ENCODE measurements at places on chromosomes 11 and 22. TPM values are rescaled to one million over a fixed set of nuclear protein-coding genes. Genes with fewer than 3 reads are reported as not detected.
A peak's percentile ranks its signal among the peaks of the same experiment; 100 is the strongest.

SMIM35 gene
- not detected for total RNA-seq

TTLL8 gene
- not detected for total RNA-seq

ACTN3 gene
- total RNA-seq: not detected

IL17REL gene
- not detected for total RNA-seq

ACAT1 gene
- total RNA-seq: 38.3 TPM

CNTF gene
- 5.2 TPM for total RNA-seq

- H3K4me3 ChIP-seq: peak overlapping the region; percentile 35
- H3K36me3 ChIP-seq: peaks cover 98% of the 10 kb centered on the region
- DNase-seq: no peak
Measured at GRCh38 chr22:42931421-42932196, 74.5 kb upstream of the ARFGAP3 start.

DNA sequence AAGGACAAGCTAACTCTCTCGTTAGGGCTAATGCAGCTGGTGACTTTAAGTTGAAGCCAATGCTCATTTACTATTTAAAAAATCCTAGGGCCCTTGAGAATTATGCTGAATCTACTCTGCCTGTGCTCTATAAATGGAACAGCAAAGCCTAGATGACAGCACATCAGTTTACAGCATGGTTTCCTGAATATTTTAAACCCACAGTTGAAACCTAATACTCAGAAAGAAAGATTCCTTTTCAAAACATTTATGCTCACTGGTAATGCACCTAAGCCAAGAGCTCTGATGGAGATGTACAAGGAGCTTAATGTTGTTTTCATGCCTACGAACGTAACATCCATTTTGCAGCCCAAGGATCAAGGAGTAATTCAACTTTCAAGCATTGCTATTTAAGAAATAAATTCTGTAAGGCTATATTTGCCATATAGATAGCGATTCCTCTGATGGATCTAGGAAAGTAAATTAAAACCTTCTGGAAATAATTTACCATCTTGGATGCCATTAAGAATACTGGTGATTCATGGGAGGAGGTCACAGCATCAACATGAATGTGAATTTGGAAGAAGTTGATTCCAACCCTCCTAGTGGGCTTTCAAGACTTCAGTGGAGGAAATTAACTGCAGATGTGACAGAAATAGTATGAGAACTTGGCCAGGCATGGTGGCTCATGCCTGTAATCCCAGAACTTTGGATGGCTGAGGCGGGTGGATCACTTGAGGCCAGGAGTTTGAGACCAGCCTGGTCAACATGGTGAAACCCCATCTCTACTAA lies 14.5 kb downstream of the XNDC1N start:
- no peak overlapping the region for H3K27ac ChIP-seq
- H3K4me1 ChIP-seq: no peaks in the 10 kb centered on the region
- DNase-seq: no peak
- peaks cover 5% of the 10 kb centered on the region for H3K36me3 ChIP-seq

- peaks cover 100% of the 10 kb centered on the region for H3K27me3 ChIP-seq
- H3K27ac ChIP-seq: no peak overlapping the region
- no peaks in the 10 kb centered on the region for H3K36me3 ChIP-seq
- no peak overlapping the region for H3K4me3 ChIP-seq
- no peak for DNase-seq
Measured at GRCh38 chr22:44577391-44578109, 79.5 kb upstream of the RTL6 start.

DNA sequence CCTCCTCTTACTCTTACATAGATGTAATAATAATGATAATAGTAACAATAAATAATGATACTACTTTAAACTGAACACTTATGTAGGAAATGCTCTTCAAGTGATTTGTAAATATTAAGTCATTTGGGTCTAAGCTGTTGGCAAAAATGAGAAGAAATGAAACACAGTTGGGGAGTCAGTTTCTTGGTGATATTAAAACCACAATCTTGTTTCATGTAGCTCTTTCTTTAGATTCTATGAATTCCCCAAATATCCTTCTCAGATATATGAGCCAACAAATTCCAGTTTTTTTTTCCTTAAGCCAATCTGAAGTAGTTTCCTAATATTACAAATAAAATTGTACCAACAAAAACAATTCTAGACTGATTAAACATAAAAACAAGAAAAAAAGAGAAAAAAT lies 1115.6 kb upstream of the CNTN5 start:
- no peak overlapping the region for H3K4me3 ChIP-seq
- H3K27ac ChIP-seq: no peak overlapping the region

GRCh38 chr11:65712633-65713076 lies 603 bp downstream of the KAT5 start:
- no peaks in the 10 kb centered on the region for H3K27me3 ChIP-seq
- peak overlapping the region; percentile 99 for H3K27ac ChIP-seq
- peak overlapping the region; percentile 86 for H3K4me3 ChIP-seq
- peaks cover 6% of the 10 kb centered on the region for H3K4me1 ChIP-seq
- DNase-seq: no peak

- H3K27me3 ChIP-seq: no peaks in the 10 kb centered on the region
- H3K4me3 ChIP-seq: no peak overlapping the region
- H3K4me1 ChIP-seq: no peaks in the 10 kb centered on the region
- H3K27ac ChIP-seq: no peak overlapping the region
Measured at GRCh38 chr11:85347291-85347690, 279.9 kb downstream of the DLG2 start.

DNA sequence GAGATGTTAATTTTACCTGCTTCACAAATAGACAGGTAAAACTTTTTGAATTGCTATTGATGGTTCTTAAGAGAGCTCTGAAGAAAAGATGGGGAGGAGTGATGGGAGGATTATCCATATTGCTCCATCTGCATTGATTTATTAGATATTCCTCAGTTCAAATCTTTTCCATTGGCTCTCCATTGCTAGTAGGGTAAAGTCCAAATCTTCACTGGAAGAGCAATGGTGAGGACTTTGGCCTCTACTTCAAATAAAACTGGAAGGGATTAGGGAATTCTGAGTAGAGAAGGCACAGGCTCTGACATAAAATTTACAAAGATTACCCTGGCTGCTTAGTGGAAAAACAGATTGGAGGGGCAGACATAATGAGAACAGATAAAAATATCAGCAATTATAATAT lies 1024.1 kb downstream of the LRRC4C start:
- no peaks in the 10 kb centered on the region for H3K27me3 ChIP-seq
- no peaks in the 10 kb centered on the region for H3K36me3 ChIP-seq
- H3K4me1 ChIP-seq: no peaks in the 10 kb centered on the region
- no peak overlapping the region for H3K27ac ChIP-seq
- H3K4me3 ChIP-seq: no peak overlapping the region
- no peak for DNase-seq

DNA sequence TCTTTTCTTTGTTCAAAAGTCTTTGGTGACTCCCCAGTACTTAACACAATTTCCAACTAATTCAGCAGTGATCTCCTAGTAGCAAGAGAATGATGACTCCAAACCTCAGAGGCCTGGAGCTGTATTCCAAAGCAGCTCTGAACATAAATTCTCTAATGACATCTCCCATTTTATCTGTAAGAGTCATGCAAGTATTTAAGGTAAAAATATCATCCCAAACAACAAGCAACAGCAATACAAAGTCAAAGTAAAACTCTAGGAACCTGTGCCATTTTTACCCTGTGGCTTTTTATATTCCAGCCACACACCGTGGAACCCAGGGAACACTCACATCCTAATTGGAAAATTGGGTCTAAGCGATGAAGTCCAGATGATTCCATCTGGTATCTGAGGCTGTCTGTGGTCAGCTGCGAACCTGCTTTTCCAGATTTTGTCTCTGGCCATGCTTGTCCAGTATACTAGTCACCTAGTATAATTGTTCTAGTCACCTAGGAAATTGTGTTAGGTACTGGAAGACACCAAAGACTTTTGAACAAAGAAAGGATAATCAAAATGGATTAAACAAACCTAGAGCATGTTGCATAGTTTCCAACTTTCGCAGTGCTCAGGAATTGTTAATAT lies 92.3 kb upstream of the SLC25A18 start:
- peaks cover 95% of the 10 kb centered on the region for H3K27me3 ChIP-seq
- no peak for DNase-seq
- no peak overlapping the region for H3K27ac ChIP-seq
- H3K36me3 ChIP-seq: no peaks in the 10 kb centered on the region
- H3K4me3 ChIP-seq: no peak overlapping the region
- no peaks in the 10 kb centered on the region for H3K4me1 ChIP-seq

GRCh38 chr11:503179-503981 lies 3.7 kb downstream of the RNH1 start:
- DNase-seq: no peak
- H3K27me3 ChIP-seq: no peaks in the 10 kb centered on the region
- H3K4me3 ChIP-seq: no peak overlapping the region
- H3K4me1 ChIP-seq: no peaks in the 10 kb centered on the region
- H3K27ac ChIP-seq: no peak overlapping the region
- H3K36me3 ChIP-seq: peaks cover 65% of the 10 kb centered on the region
